GM13977 (cell line): ENCODE measurements at places on chromosomes 16 and 17.

DNA sequence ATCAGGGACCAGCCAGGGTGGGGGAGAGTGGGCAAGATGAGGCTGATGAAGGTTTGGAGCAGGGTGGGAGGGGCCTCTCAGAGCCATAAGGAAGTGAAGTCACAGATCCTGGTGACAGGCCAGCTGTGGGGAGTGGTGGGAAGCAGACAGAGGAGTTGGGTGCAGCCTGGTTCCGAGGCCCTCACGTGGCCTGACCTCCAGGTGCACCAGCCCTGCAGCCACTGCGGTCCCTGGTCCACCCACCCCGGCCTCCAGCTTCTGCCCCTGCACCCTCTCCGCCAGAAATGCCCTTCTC, 3.9 kb upstream of the ZFPM1 start:
- no peak for DNase-seq

DNA sequence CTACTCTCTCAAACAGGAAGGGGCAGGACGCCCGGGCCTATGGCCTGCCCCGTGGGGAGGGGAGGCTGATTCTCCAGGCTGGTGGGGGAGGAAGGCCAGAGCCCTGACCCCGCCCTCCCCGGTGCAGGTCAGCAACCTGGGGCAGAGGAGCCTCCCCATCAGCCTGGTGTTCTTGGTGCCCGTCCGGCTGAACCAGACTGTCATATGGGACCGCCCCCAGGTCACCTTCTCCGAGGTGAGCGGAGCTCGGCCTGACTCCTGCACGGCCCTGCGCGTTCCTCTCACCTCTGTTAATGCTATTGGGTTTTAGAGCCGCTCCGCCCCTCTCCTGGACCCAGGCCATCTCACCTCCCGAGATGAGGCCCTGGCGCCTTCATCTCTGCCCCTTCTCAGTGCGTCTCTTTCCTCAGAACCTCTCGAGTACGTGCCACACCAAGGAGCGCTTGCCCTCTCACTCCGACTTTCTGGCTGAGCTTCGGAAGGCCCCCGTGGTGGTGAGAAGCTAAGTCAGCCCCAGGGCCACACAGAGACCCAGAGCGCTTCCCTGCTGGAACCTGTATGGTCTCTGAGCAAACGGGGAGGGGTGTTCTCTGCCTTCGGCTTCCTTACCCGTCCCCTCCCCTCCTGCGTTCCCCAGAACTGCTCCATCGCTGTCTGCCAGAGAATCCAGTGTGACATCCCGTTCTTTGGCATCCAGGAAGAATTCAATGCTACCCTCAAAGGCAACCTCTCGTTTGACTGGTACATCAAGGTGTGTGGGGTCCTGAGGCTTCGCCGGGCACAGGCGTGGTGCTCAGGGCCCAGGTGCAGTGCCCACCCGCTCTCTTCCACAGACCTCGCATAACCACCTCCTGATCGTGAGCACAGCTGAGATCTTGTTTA, 25.1 kb upstream of the ITGAX start:
- DNase-seq: no peak

DNA sequence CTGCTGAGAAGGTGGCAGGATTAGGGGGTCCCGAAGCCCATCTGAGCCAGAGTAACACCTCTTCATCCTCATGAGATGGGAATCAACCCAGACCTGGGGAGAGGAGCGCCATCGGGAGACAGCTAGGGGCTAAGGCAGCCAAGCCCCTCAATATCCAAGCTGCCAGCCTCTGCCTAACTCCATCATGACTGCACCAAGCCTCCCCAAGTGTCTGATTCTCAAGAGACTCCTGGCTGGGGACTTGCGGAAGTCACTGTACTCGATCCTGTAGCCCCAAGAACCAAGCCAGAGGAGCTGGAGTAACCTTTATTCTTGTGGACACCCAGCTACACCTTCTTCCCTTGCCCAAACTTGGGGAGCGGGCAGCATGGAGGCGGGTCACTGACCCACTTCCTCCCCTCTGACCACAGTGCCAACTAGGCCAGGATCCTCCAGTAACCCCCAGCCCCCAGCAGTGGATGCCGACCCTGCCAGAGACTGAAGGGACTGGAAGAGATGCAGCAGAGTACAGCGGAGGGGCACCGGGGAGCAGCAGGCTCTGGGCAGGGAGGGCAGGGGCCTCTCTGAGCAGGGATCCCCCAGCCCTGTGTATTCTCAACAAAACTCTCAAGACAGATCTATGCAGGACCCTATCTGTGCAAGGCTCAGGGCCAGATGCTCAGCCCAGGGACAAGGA, 13.3 kb downstream of the HDAC5 start:
- no peak for DNase-seq

GRCh38 chr17:45223539-45224528, 2.1 kb downstream of the FMNL1 start:
- no peak for DNase-seq

- DNase-seq: no peak
These were observed 80.0 kb downstream of the LMF1 start for GRCh38 chr16:890716-891352.

GRCh38 chr16:88005181-88005581, 53.9 kb downstream of the BANP start:
- DNase-seq: no peak

DNA sequence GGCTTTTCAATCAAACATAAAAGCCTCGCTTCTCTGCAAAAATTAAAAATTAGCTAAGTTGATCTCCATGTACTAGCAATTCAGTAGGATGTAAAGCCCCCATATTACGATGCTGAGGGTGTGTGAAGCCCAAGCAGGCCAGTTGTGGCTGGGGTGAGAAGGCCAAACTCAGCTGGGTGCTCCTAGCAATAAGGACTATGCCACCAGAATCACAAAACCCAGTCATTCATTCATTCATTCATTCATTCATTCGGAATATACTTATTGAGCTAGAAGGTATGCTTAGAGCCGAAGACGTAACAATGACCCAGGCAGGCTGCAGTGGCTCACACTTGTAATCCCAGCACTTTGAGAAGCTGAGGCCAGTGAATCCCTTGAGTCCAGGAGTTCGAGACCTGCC, 3.9 kb upstream of the CRYBA1 start:
- no peak for DNase-seq

GRCh38 chr16:13957197-13958078, 37.5 kb downstream of the ERCC4 start:
- peak; percentile 49 for DNase-seq

DNA sequence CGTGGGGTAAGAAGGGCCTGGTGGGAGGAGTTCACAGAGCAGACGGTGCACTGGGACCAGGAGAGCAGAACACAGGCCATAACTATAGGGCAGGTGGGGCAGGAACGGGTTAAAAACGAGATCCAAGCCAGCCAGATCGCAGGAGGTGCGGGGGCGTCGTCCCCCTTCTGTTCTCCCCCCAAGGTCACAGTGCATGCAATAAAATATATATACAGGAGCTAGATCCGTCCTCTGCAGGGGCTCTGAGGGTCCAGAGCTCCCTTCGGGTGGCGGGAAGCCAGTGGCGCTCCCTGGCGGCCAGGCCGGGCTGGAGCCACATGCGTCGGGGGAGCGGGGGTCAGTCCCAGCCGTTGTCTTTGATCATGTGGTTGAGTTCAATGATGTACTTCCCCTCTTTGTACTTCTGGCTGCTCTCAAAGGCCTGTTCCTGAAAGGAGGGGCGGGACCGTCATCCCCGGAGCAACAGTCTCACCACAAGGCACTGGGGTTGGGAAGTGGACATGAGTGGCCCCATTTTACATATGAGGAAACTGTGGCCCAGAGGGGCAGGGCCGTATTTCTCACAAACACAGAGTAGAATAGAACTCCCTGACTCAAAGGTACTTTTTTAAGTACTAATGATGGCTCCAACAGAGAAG, 768 bp upstream of the TBX6 start:
- peak; percentile 96 for DNase-seq

GRCh38 chr16:26139091-26139490, 447.3 kb downstream of the HS3ST4 start:
- no peak for DNase-seq

GRCh38 chr17:45867171-45867570, 22.5 kb downstream of the SPPL2C start:
- no peak for DNase-seq

DNA sequence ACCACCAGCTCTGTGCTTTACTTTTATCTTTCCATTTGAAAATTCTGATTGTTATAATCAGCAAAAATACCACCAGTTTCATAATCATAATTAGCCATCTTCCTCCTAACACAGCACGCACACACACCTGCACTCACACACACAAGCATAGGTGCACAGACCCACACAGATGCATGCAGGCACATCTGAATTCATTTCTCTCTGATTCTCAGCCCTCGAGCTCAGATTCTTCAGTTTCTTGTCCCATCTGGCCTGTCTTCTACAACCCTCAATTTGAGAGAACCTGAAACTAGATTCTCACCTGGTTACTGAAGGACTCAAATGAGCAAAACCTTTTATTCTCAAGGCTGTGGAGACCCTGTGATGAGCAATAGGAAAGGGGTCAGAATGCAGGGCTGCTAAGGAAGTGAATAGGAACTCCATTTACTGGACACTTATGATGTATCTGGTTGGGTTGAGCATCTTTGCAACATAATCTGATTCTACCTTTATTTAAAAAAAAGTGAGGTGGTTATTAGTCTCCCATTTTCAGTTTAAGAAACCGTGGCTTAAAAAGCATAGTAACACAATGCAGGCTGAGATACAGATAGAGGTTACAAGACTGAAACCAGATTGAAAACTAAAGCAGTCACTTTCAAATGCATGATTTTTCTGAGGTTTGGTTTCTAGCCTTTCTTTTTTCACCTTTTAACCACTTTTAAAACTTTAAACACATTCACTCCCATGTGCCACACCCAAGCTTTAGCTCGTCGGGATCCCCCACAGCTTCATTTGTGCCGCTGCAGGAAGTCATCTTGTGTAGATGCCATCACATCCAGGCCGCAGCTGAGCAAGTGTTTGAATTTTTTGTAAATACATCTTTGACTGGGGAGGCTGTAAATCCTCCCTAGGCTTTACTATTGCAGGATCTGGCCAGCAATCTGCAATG, 9.4 kb downstream of the KRT33A start:
- no peak for DNase-seq

GRCh38 chr16:66250686-66251431, 115.6 kb upstream of the CDH5 start:
- no peak for DNase-seq

GRCh38 chr16:78620291-78620690, 520.8 kb downstream of the WWOX start:
- no peak for DNase-seq

- DNase-seq: no peak
These were observed 114.9 kb downstream of the ZNF778 start for GRCh38 chr16:89332243-89332901.

GRCh38 chr17:44197980-44198720, 1.5 kb downstream of the ATXN7L3 start:
- peak; percentile 77 for DNase-seq

- DNase-seq: no peak
These were observed 669 bp upstream of the CRISPLD2 start for GRCh38 chr16:84818989-84819643.
